Vagina (tissue), 2 donors: ENCODE measurements at places on chromosomes 2 and 18. TPM values are rescaled to one million over a fixed set of nuclear protein-coding genes. Genes with fewer than 3 reads are reported as not detected.

SCN7A gene
- total RNA-seq, result 15.0 TPM

CD8B2 gene
- 0.74 TPM for total RNA-seq

WDR35 gene
- total RNA-seq, result 8.3 TPM

PDK1 gene
- 17.7 TPM for total RNA-seq

ATP6V1B1 gene
- total RNA-seq, result not detected

- no peak for DNase-seq
- H3K27ac ChIP-seq, result no peak overlapping the region
- no peaks in the 10 kb centered on the region for H3K4me1 ChIP-seq
- H3K4me3 ChIP-seq, result no peak overlapping the region
- no peaks in the 10 kb centered on the region for H3K27me3 ChIP-seq
Observed at GRCh38 chr2:8709611-8710010, 27.8 kb downstream of the ID2 start.

- DNase-seq, result no peak
- no peaks in the 10 kb centered on the region for H3K4me1 ChIP-seq
- H3K27ac ChIP-seq, result no peak overlapping the region
- no peaks in the 10 kb centered on the region for H3K27me3 ChIP-seq
Observed at GRCh38 chr2:58107803-58108710, 61.5 kb downstream of the VRK2 start.

GRCh38 chr2:172168917-172169346, 66.2 kb upstream of the DLX2 start:
- DNase-seq, result no peak
- H3K4me1 ChIP-seq, result peaks cover 15% of the 10 kb centered on the region
- H3K36me3 ChIP-seq, result no peaks in the 10 kb centered on the region
- H3K4me3 ChIP-seq, result no peak overlapping the region

DNA sequence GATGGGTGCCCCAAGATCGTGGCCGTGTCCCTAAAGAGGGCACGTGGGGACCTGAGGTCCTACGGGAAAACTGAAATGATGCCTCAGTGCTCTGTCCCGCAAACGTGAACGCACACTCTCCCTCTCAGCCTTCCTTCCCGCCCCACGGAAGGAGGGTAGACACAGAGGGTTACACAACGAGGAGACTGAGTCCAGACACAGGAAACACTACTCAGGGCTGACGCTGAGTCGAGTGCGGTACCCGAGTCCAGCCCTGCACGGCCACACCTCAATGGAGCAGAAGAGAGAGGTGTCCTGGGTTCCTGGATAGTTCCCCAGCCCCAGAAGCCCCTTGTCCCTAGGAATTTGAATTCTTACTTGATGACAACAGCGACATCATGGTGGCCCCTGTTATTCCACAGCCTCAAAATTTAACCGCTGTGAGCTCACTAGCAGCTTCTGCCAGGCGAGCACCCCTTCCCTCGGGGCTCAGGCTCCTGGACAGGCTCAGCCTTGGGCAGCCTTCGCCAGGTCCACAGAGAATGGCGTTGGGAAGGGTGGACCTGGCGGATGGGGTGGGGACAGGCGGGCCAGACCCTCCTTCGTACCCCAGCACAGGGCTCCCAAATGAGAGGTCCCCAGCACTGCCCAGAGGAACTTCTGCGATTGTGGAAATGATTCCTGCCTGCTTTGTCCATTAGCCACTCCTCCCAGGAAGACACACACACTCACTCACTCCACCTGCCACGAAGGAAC, 980 bp upstream of the RNPEPL1 start:
- no peaks in the 10 kb centered on the region for H3K36me3 ChIP-seq
- H3K27me3 ChIP-seq, result no peaks in the 10 kb centered on the region
- no peak for DNase-seq
- peaks cover 61% of the 10 kb centered on the region for H3K4me1 ChIP-seq
- H3K27ac ChIP-seq, result peak overlapping the region; percentile 93
- H3K4me3 ChIP-seq, result peak overlapping the region; percentile 71

DNA sequence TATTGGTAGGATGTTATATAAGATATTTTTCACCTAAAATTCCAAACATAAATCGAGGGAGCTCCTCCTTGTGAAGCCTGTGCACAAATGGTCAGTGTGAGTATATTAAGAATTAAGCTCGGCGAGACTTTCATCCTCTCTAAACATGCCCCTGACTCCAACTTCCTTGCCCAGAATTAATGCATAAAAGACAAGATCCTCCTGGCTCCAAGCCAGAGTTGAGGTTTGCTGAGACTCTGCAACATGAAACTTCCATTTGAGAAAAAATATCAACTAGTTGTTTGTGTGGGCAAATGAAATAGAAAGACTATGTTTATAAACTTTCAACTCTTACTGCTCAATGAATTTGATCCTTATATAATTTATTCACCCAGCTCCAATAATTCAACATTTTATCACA, 68.1 kb downstream of the CCDC178 start:
- H3K36me3 ChIP-seq, result no peaks in the 10 kb centered on the region
- H3K27me3 ChIP-seq, result no peaks in the 10 kb centered on the region
- H3K27ac ChIP-seq, result no peak overlapping the region
- no peak overlapping the region for H3K4me3 ChIP-seq

DNA sequence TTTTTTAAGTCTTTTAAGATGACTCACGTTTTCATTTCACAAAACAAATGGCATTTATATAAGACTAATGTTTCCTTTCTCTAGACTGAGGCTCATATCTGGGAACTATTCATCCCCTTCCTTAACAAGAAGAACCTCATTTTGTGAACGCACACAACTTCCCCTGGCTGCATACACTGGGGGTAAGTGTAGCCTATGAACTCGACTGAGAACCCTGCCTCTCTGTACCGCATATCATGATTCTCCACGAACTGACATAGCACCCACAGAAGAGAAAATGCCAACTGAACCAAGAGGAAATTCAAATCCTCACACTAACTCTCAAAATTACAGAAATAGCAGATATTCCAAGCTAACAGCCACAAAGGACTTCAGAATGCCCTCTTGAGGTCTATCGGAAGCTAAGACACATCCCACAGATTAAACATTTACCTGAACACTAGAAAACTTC, 236.7 kb downstream of the TCF4 start:
- DNase-seq, result no peak
- H3K27ac ChIP-seq, result no peak overlapping the region
- no peak overlapping the region for H3K4me3 ChIP-seq

DNA sequence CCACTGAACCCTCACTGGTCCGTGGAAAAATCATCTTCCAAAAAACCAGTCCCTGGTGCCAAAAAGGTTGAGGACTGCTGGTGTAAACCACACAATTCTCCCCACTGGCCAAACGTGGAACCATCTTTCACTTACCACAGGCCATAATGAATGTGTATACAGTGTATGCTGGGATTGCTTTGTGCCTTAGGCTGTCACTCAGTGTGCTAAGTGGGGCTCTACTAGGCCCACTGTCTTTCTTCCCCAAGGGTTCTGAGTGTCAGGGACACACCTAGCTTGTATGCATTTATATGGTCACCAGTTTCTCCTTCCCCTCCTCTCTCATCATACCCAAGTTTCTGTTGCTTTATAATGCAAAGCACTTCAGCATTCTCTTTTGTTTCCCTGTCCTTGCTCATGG, 27.2 kb downstream of the SCYGR8 start:
- DNase-seq, result no peak
- H3K36me3 ChIP-seq, result no peaks in the 10 kb centered on the region
- H3K4me3 ChIP-seq, result no peak overlapping the region
- no peaks in the 10 kb centered on the region for H3K27me3 ChIP-seq
- no peaks in the 10 kb centered on the region for H3K4me1 ChIP-seq
- no peak overlapping the region for H3K27ac ChIP-seq

DNA sequence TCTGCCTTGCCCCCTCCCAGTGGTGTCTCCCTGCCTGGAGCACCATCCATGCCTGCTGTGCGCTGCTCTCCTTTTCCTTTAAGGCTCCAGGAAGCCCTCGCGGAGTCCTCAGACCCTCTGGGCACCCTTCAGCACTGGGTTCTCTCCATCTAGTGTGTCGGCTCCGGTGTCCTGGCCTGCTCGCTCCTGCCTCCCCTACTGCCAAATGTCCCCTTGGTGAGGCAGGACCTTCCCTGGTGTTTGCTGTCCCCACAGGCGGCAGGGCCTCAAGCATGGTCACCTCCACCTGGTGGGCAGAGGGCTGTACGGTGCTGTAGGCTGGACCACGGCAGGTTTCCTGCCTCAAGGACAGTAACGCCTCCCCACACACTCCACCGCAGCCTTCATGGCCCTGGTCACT, 90.2 kb downstream of the DGKD start:
- no peaks in the 10 kb centered on the region for H3K4me1 ChIP-seq
- H3K27ac ChIP-seq, result no peak overlapping the region
- H3K27me3 ChIP-seq, result no peaks in the 10 kb centered on the region
- DNase-seq, result no peak

GRCh38 chr2:38731684-38732221, 19.4 kb downstream of the SRSF7 start:
- no peaks in the 10 kb centered on the region for H3K27me3 ChIP-seq
- DNase-seq, result no peak
- H3K27ac ChIP-seq, result no peak overlapping the region

DNA sequence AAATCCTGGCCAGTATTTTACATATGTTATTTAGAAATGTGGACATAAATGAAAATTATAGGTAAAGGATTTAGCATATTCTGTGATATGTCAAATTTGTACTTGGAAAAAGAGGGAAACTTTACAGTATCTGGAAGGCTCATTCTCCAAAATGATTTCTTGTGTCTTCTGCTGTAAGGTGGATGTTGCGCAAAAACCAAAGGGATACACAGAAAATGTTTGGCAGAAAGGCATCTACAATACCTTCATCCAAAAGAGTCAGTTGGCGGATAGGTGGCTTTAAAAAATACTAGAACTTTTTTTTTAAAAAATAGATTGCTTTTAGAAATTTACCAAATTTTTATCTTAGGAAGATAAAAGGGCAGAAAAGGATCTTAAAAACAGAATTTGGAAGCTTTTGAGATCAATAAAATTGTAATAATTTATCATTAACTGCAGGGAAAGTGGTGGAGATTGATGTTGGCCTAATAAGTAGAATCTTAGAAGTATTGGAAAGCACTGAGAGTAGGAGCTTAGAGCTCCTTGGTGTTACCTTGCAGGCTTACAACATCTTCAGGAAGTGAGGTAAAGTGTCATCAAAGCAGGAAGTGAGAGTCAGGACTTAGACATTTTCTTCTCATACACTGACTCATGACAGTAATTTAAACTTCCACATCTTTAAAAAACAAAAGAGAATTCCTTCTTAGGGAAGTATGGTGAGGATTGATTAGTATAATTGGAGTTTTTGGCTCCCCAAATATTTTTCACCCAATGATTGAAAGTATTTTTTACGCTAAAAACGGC, 2.1 kb downstream of the NABP1 start:
- H3K27me3 ChIP-seq, result no peaks in the 10 kb centered on the region
- H3K4me3 ChIP-seq, result peak overlapping the region; percentile 71
- peak overlapping the region; percentile 95 for H3K27ac ChIP-seq
- H3K4me1 ChIP-seq, result peaks cover 27% of the 10 kb centered on the region

DNA sequence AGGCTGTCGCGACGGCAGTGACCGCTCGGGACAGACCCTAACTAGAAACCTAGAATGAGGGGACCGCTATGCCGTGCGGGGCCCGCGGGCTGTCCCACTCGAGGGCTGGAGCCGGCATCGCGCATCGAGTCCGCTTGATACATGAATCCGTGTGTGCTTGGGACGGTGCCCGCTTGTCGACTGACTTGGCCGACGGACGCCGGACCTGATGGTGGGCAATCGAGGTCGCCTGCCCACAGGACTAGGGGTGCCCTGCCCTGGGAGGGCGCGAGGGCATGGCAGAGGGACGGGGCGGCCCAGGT, 749 bp upstream of the PTMA start:
- no peaks in the 10 kb centered on the region for H3K27me3 ChIP-seq
- peaks cover 13% of the 10 kb centered on the region for H3K36me3 ChIP-seq
- H3K4me3 ChIP-seq, result peak overlapping the region; percentile 100
- H3K4me1 ChIP-seq, result peaks cover 36% of the 10 kb centered on the region
- peak overlapping the region; percentile 100 for H3K27ac ChIP-seq
- DNase-seq, result no peak

DNA sequence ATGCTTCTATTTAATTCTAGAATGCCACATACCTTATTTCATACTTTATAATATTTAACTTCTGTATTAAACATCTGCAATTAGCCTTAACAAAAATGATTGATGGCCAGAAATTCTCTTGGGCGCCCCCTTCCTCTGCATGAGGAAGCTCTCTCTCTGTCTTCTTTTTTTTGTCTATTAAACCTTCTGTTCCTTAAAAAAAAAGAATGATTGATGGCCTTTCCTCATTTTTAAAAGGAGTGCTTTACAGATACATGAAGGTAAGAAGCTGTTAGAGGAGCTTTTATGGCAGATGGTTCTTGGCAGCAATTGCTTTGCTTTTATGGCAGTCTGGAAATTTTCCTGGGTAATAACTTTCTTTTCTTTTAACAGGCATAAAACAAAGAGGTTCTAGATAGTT, 526.9 kb downstream of the SLC4A3 start:
- peaks cover 5% of the 10 kb centered on the region for H3K4me1 ChIP-seq
- no peak overlapping the region for H3K27ac ChIP-seq
- no peaks in the 10 kb centered on the region for H3K27me3 ChIP-seq
- no peak overlapping the region for H3K4me3 ChIP-seq
- no peaks in the 10 kb centered on the region for H3K36me3 ChIP-seq
- no peak for DNase-seq

DNA sequence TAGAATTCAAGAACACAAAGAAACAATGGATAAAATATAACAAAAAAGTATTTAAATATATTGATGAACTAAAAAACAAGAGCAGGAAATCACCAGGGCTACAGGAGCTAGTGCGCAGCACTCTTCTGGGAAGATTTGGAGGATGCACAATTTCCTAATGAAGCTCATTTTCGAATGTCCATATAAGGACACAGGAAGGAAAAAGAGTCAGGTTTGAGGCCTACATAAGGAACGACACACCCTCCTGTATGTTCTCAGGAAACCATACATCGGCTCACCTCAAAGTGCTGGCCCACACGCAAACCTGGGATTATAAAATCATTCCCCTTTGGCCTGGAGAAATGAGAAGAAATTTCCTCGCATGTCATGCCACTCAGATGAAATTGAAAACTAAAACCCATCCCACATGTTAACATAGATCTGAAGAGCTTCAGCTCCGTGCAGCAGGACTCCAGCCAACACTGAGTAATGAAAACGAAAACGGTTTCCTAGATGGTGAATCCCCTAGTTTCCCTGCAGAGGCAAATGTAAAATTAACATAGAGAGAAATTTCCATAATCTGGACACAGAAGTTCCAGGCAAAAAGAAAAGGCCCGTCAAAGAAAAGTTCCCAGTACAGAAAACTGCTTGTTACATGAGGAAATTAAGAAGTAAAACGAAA, 825.8 kb downstream of the SOCS6 start:
- no peaks in the 10 kb centered on the region for H3K4me1 ChIP-seq
- H3K4me3 ChIP-seq, result no peak overlapping the region
- no peak overlapping the region for H3K27ac ChIP-seq
- H3K27me3 ChIP-seq, result no peaks in the 10 kb centered on the region
